ENCODE measurements at places on chromosomes 5 and 9.

GRCh38 chr5:16784843-16785791 lies 151.0 kb downstream of the MYO10 start:
- no peak for DNase-seq

DNA sequence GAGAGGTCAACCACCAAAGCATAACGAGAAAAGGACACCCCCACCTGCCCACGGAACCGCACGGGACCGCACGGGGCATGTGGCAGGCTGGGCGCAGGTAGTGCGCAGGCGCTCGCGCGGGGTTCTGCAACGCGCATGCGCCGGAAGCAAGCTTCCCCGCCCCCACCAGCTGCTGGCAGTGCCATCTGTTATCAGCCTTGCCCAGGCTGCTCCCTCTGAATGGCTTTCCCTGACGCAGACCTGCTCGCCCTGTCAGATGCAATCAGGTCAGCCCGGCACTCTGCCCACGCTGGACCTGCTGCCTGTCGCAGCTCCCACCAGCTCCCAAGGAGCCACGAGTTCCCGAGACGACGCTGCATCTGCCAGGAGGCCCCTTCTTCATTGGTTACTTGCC lies 22.8 kb downstream of the PTCH1 start:
- peak; percentile 42 for DNase-seq

DNA sequence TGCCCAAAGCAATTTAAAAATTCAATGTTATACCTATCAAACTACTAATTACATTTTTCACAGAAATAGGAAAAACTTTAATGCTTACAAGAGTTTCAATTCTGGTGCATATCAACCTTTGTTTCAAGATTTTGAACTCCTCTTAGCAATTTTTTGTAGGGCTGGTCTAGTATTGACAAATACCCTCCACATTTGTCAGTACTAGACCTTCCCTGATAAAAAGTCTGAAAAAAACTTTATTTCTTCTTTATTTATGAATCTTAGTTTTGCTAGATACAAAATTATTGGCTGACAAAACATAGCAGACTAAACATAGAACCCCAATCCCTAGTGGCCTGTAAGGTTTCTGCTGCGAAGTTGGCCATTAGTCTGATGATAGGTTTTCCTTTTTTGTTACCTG lies 1804.9 kb downstream of the EFNA5 start:
- no peak for DNase-seq

DNA sequence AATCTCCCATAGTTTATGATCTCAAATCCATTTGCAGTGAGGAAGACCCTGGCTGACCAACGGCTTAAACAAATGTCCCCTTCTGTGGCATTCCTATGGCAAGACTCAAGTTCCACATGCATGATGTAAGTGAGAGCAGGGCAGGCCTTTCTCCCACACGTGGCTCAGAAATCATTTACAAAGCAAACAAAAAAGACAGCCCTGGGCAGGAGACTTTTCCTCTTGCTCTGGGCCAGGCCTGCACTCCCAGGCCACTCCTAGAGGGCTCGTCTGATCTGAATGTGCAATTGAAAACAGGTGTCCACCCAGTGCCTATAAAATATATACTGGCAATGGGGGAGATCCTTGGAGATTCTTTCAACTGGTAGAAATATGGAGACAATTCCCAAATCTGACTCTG lies 123.1 kb downstream of the DMRT2 start:
- peak; percentile 35 for DNase-seq

DNA sequence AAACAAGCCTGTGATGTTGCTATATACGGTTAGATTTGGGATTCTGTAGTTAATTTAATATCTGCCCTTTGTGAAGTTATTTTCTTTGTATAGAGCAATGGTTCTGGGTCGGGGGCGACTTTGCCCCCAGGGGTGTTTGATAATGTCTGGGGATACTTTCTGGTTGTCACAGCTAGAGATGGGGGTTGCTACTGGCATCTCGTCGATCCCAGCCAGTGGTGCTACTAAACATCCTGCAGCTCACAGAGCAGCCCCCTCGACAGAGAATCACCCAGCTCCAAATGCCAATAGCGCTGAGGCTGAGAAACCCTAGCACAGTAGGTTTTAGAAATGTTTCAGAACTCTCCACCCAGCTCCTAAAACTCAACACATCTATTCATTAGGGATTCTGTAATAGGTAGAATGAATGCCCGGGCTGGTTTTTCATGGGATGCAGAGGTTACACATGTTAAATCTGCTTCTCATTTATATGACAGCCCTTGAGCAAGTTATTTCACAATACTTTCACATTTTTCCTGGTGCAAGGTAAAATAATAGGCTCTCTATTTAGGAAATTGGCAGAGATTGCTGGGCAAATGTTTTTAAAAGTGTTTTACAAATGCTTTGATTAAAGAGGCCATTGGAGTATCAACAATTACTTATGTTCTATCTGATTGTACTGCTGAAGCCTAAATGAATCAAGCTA lies 75.2 kb upstream of the CTSL start:
- no peak for DNase-seq

DNA sequence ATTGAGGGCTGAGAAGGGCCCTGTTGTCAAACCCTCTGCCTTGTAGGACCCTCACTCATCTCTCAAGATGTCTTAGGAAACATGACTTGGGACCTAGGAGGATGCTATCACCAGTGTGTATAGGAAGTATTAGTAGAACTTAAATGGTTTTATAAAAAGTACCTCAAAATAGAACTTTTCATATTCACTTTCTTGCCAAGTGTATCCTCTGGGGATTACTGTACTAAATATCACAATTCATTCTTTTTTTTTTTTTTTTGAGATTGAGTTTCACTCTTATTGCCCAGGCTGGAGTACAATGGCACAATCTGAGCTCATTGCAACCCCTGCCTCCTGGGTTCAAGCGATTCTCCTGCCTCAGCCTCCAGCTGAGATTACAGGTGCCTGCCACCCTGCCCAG lies 56.2 kb downstream of the ARHGEF28 start:
- DNase-seq, result no peak

GRCh38 chr5:35899800-35900199 lies 38.6 kb downstream of the CAPSL start:
- DNase-seq, result no peak

GRCh38 chr5:1317921-1318565 lies 23.2 kb upstream of the TERT start:
- no peak for DNase-seq

GRCh38 chr9:26800322-26800721 lies 92.3 kb downstream of the CAAP1 start:
- no peak for DNase-seq

DNA sequence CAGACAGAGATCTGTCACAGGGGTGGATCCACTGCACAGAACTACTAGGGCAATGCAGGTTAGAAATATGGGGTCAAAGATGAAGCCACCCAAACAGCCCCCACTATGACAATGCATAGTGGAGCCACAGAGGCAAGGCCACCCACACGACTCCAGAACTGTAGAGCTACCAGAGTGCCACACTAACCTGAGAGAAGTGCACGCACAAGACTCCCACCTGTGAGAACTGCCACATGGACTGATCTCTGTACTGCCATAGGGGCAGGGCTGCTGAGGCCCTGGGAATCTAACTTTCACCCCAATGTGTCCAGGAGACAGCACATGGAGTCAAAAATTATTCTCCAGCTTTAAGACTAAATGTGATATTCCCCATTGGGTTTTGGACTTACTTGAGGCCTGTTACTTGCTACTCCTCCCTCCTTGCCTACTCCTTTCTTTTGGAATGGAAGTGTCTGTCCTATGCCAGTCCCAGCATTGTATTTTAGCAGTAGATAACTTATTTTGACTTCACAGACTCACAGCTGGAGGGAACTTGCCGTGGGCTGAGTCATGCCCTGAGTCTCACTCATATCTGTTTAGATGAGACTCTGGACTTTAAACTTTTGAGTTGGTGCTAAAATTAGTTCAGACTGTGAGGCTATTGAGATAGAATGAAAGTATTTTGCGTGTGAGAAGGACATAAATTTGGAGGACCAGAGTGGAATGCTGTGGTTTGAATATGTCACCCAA lies 853.3 kb downstream of the MAT2B start:
- no peak for DNase-seq

GRCh38 chr9:89822996-89823395 lies 218.2 kb downstream of the GADD45G start:
- no peak for DNase-seq

- DNase-seq, result no peak
Observed at GRCh38 chr9:134959126-134959970, 41.6 kb upstream of the FCN1 start.
